ENCODE measurements at places on chromosomes 5 and 9. TPM values are rescaled to one million over a fixed set of nuclear protein-coding genes. Genes with fewer than 3 reads are reported as not detected.

GRCh38 chr5:159096243-159096923 is 3.3 kb downstream of the EBF1 start:
- peaks cover 61% of the 10 kb centered on the region for H3K27me3 ChIP-seq
- H3K4me3 ChIP-seq: no peak overlapping the region
- H3K36me3 ChIP-seq: no peaks in the 10 kb centered on the region
- H3K4me1 ChIP-seq: peaks cover 4% of the 10 kb centered on the region
- H3K27ac ChIP-seq: peak overlapping the region; percentile 82
- no peak for DNase-seq

The PDCD1LG2 gene
- 6.7 TPM for total RNA-seq

DNA sequence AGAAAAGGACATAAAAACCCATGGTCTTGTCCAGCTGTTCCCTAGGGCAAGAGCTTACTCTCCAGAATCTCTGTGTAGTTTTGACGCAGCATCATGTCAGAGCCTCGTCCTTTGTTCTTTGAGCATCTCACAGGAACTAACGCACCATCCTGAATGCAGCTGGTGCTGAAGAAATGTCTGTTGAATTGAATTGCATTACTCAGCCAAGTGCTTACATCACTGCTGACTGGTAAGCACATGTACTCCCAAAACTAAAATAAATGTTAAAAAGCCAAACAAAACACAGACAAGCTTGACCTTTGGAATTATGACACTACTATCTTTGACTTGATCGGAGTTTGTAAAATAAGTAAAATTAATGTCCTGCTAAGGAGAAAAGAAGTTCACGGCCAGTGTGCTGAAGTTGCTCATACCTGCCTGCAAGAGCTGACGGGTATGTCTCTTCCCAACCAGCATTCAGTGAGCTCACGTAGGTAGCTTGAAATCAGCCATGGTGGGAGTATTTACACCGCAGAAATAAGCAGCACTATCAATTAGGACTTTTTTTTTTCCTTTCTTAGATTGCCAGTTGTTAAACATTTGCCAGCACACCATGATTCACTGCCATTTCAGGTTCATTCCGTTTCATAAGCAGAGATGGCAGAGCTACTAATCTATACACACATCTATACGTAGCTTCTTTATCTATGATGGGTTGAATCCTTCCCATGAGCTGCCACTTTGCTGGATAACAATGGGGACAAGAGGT is 310.6 kb upstream of the MSX2 start:
- no peaks in the 10 kb centered on the region for H3K36me3 ChIP-seq
- H3K27ac ChIP-seq: no peak overlapping the region
- no peaks in the 10 kb centered on the region for H3K27me3 ChIP-seq
- DNase-seq: peak; percentile 3

- no peak overlapping the region for H3K27ac ChIP-seq
- H3K36me3 ChIP-seq: no peaks in the 10 kb centered on the region
- H3K4me3 ChIP-seq: no peak overlapping the region
Observed at GRCh38 chr5:137218471-137218870, 280.7 kb downstream of the SPOCK1 start.

The PPP3R2 gene
- not detected for total RNA-seq

DNA sequence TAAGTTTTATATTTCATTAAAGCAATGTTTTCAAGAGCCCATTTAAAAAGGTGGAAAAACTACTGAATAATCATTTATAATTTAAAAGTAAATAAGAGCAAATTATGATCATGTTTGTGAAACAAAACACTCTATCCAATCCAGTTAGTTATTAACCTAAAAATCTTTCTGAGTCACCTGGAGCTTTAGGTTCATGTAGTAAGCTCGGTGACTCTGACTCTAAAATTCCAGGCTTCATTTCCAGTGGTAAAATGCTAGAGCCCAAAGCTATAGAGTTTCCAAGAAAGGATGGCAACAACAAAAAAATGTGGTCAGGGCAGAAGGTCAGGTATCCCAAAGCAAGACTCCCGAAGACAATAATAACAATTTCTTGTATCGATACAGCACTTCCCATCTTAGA is 76.1 kb upstream of the SPOCK1 start:
- peaks cover 5% of the 10 kb centered on the region for H3K27me3 ChIP-seq
- no peak overlapping the region for H3K27ac ChIP-seq

DNA sequence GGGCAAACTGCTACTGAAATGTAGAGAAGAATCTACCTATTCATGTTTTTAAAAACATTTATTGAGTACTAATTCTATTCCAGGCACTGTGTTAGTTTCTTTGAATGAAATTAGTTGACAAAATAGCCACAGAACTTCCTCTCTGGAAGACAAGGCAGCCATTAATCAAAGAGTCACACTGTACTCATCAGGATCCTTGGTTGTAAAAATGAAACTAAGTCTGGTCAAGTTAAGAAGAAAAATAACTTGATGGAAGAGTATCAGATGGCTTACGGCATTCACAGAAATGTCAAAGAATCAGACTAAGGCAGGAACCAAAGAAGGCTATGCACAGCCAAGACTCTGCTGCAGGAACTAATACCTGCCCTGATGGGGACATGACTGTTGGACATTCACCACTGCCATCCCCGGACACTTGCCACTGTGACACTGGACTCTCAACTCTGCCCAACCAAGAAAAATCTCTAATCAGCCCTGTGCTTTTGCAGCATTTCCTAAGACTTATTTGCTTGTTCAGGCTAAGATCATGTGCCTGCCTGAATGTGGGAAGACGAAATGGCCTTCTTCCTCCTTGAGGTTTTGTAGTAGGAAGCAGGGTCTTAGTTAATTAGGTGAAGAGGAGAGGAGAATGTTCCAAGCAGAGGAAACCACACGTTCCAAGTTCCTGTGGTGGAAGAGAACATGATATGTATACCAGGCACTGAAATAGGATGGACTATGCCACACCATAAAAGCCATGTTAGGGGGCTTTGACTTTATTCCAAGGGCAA is 23.3 kb upstream of the NDUFB6 start:
- no peak overlapping the region for H3K27ac ChIP-seq
- no peaks in the 10 kb centered on the region for H3K4me1 ChIP-seq
- no peak overlapping the region for H3K4me3 ChIP-seq
- H3K27me3 ChIP-seq: no peaks in the 10 kb centered on the region

GRCh38 chr9:18394847-18395351 is 79.1 kb upstream of the ADAMTSL1 start:
- H3K4me1 ChIP-seq: peaks cover 18% of the 10 kb centered on the region
- DNase-seq: no peak
- H3K4me3 ChIP-seq: no peak overlapping the region
- H3K27me3 ChIP-seq: no peaks in the 10 kb centered on the region
- no peaks in the 10 kb centered on the region for H3K36me3 ChIP-seq
- H3K27ac ChIP-seq: no peak overlapping the region

DNA sequence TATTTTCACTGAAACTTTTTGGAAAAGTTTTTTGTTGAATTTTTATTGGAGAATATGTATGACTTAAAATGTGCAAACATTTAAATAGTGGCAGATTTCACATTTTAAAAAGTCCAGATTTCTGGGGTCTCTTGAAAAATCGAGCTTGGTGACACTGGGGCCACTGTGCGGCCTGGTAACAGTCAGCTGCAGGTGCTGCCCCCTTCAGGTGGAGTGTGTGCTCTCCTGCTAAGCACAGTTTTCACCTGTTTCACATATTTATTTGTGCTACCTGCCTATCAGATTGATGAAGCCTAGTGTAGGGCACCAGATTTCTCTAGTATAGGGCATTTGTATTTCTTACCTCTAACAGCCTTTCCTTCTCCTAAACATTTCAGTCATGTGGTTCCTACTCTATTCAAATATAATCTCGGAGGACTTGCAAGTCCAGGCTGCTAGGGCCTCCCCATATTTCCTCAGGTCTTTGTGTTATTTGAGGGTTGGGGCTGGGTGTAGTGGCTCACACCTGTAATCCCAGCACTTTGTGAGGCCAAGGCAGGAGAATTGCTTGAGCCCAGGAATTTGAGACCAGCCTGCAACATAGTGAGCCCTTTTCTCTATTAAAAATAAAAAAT is 95.8 kb upstream of the KLF9 start:
- no peak for DNase-seq
- no peak overlapping the region for H3K4me3 ChIP-seq
- no peak overlapping the region for H3K27ac ChIP-seq

- DNase-seq: no peak
- no peak overlapping the region for H3K4me3 ChIP-seq
- H3K36me3 ChIP-seq: no peaks in the 10 kb centered on the region
- H3K4me1 ChIP-seq: peaks cover 37% of the 10 kb centered on the region
- H3K27me3 ChIP-seq: no peaks in the 10 kb centered on the region
- H3K27ac ChIP-seq: no peak overlapping the region
Observed at GRCh38 chr9:114224247-114224610, 68.9 kb downstream of the COL27A1 start.

Measured in lung (tissue), 17 donors.